ENCODE measurements at places on chromosomes 4 and X.
A peak's percentile ranks its signal among the peaks of the same experiment; 100 is the strongest.

- no peak for DNase-seq
Observed at GRCh38 chr4:75565481-75565880, 9.6 kb downstream of the ODAPH start.

- no peak for DNase-seq
Observed at GRCh38 chr4:40934676-40935075, 184.9 kb downstream of the NSUN7 start.

DNA sequence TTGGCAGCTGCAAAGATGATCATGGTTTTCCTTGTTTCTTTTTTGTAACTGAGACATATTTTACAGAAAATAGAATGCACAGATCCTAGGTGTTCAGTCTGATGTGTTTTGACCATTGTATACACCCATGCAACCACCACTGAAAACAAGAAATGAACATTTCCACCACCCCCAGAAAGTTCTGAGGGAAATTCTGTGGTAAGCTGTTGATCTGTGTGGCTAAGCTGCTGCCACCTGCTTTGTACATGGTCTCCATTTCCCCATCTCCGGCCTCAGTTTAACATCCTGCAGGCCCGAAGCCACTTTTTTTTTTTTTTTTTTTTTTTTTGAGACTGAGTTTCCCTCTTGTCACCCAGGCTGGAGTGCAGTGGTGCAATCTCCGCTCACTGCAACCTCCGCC, 65.3 kb downstream of the NYX start:
- DNase-seq = no peak

DNA sequence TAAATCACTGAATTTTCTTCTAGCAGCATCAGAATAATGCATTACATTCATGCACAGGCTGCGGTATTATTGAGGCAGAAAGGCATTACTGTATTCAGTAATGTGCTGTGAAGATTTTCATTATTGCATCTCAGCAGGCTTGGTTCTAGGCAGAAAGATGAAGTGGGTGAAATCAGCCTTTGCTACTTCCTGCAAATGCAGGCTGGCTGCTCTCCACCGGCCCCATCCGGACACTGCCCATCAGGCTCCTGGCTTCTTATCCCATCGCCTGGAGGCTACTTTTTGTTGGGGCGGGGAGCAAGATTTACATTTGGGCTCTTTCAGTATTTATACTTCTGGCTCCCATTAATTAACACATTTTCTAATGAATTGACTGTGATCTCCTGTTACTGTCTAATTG, 117.8 kb downstream of the FRAS1 start:
- DNase-seq = no peak

- no peak for DNase-seq
Observed at GRCh38 chr4:42607011-42607726, 49.7 kb downstream of the ATP8A1 start.

- DNase-seq = no peak
Observed at GRCh38 chrX:118855681-118856310, 32.2 kb downstream of the ZCCHC12 start.

- no peak for DNase-seq
Observed at GRCh38 chrX:31091819-31092218, 20.0 kb upstream of the FTHL17 start.

DNA sequence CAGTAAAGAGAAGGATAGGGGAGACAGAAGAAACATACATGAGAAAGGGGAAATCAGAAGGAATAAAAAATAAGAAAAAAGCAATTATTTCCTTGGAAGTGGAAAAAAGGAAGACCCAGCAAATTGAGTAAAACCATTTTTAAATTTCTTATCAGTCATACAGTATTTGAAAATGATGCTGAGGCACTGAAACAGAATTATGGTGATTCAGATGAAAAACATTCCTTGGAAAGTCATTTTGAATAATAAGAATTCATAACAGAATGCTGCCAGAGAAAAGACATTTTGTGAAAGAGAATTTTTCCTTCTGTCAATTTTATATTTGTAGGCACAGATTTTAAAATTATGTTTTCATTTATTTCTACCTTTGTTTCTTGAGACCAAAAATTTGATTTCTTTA, 895.5 kb upstream of the EPHA5 start:
- no peak for DNase-seq

GRCh38 chr4:86326400-86326799, 33.5 kb downstream of the MAPK10 start:
- DNase-seq = no peak

- no peak for DNase-seq
Observed at GRCh38 chrX:109393859-109394258, 88.0 kb downstream of the GUCY2F start.

- DNase-seq = no peak
Observed at GRCh38 chrX:111555406-111555958, 44.0 kb downstream of the SERTM2 start.

GRCh38 chr4:3384391-3384770, 57.4 kb upstream of the HGFAC start:
- DNase-seq = no peak

GRCh38 chr4:150943818-150944217, 71.3 kb downstream of the LRBA start:
- DNase-seq = no peak

- DNase-seq = no peak
Observed at GRCh38 chrX:135463937-135464336, 42.2 kb downstream of the SMIM10L2A start.

GRCh38 chr4:22192084-22192511, 243.5 kb upstream of the KCNIP4 start:
- DNase-seq = no peak

GRCh38 chrX:94662689-94663088, 988.7 kb downstream of the FAM133A start:
- no peak for DNase-seq

GRCh38 chr4:81142744-81143143, 72.3 kb downstream of the PRKG2 start:
- no peak for DNase-seq

- no peak for DNase-seq
Observed at GRCh38 chr4:4899202-4899925, 39.9 kb downstream of the MSX1 start.

DNA sequence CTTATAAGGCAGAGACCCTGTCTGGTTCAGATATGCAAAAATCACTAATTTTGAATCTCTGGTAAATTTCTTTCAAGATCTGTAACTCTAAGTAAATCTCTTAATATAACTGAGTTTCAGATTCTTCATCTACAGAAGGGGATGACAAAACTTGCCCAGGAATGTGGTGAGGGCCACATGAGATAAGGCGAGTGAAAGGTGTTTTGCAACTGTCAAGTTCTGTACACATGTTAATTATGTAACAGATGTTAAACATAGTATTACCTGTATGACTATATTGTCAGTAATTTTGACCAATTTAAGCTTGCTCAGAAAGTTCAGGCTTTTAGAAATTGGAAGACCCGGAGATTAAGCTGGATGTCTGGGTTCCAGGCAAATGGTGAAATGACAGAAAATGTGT, 549 bp upstream of the GLRB start:
- no peak for DNase-seq

- no peak for DNase-seq
Observed at GRCh38 chr4:76854858-76855257, 43.1 kb downstream of the SOWAHB start.

DNA sequence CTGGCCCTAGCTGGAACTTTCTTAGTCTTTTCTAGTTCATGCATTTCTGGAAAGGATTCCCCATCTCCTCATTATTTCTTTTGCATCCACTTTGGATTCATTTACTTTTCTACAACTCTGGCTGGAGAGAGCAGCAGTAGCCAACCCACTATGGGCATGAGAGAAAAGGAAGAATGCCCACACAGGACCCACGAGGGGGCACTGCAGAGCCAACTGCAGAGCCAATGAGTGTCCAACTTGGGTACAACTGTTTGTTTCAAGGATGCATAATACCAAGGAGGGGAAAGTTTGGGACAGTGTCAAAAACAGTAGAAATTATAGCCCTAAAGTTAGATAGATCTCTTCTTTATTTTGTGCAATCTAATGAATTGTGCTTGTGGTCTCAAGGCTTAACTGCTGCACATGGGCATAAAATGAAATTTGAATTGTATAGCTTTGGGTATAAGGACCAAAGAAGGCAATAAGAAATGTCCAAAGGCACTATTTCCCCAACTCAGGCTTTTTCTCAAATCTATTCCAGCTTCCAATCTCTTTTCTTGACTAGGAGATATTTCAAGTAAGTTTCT, 230.6 kb downstream of the NSUN7 start:
- no peak for DNase-seq

GRCh38 chrX:106144755-106145639, 23.1 kb upstream of the PWWP3B start:
- no peak for DNase-seq

DNA sequence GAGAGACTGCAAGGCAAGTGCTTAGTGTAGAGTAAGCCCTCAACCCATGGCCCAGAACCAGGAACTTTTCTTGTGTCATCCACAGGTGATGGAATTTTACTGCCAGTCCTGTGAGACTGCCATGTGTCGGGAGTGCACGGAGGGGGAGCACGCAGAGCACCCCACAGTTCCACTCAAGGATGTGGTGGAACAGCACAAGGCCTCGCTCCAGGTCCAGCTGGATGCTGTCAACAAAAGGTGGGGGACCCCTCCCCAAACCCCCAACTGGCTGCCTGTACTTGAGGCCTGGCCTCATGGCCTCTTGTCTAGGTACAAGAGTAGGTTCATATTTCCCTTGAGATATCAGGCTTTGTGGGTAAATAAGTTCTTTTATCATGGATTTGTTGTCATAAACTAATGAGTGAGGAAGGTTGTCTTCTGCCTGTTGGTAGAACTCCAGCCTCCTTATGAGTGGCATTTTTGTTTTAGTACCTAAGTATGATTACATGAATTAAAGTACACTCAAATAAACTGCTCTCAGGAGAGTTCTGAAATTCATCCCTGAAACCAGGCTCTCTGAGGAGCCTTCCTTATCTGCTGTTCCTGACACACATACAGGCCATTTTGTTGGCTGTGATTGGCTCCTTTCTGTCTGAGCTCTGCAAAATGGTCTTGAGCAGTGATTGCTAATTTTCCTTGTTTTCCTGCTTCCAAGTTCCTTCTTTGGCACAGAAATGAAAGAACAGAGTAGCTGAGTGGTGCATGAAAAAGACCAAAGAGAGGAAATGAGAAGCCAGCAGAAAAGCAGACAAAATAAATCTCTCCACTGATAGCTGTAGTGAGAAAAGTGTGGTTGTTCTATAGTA, 51.4 kb upstream of the MND1 start:
- no peak for DNase-seq

GRCh38 chr4:122577808-122578781, 42.8 kb downstream of the IL21 start:
- DNase-seq = peak; percentile 66

DNA sequence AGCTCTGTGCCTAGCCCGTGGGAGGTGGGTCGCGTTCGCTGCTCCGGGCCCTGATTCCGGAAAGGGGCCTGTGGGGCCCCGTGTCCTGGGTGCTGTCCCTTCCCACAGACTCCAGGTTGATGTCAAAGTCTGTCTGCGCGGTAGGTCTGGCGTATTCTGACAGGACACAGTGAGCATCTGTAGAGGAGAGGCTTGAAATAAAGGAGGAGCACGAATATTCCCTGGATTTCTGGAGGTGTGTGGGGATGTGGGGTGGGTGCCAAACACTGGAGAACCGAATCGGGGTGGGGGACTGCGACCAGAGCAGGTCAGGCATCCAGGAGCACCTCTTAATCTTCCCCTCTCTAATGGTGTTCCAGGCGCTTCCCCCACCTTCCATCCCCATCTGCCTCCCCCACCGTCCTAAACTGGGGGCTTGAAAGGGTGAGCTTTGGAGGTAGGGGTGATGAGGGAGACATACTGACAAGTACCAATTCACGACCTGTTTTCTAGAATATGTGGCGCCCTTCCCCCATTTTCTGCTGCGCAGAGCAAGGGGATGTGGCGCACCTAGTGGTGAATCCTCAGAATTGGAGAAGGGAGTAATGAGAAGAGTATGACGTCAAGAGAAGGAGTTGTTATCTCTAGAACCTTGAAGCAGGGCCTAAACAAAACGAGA, 877 bp downstream of the GPRASP1 start:
- no peak for DNase-seq

DNA sequence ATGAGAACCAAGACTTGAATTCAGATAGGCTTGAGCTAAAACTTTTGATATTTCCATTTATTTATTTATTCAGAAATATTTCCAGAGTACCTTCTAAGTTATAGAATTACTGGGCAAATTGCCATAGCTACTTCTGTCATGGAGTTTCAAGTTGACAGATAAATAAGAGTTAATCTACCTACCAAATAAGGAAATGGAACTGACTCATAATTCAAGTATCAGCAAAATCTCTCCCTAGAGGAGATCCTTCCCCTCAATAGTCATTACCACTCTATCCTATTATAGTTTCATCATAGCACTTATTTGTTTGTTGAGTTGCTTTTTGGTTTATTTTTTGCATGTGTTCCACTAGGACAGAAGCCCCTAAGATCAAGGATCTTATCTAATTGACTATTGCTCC, 48.8 kb upstream of the CCSER1 start:
- no peak for DNase-seq

GRCh38 chrX:3962511-3963311, 249.3 kb upstream of the PRKX start:
- DNase-seq = no peak

DNA sequence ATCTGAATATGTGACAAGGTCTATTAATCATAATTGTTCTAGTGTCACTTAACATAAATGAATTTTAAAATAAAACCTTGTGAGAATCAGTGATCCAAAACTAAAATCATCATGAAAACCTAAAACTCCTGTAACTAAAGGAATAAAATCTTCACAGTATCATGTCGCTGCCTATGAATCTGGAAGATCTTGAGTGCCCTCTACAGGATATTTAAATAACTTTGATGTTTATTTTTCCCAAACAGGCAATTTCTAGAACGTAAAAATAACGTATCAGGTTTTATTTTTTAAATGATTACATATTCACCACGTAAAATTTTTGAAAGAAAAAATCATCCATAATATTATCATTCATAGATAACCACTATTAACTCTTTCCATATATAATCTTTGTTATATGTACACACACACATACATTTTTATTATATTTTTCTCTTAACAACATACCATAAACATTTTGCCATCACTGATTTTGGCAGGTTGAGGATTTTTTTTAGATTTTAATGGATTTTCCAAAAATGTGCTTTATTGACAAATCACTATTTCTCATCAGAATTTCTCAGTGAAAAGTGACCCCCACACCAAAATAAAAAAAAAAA, 79.6 kb downstream of the COMMD8 start:
- no peak for DNase-seq
